ENCODE measurements at places on chromosomes 5 and 9.
A peak's percentile ranks its signal among the peaks of the same experiment; 100 is the strongest.

DNA sequence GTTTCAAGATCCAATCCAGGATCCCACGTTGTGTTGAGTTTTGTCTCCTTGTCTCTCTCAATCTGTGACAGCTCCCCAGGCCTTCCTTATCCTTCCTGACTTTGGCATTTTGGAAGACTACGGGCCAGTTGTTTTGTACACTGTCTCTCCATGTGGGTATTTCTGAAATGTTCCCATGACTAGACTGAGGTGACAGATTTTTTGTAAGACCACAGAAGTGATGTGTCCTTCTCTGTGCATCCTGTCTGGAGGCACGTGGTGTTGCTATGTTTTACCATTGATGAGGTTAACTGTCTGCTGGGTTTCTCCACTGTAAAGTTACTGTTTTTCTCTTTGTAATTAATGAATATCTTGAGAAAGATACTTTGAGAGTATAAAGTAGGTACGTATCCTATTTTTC, 15.7 kb upstream of the PDZD2 start:
- DNase-seq, result no peak

- DNase-seq, result no peak
Observed at GRCh38 chr5:170861917-170862766, at the start of gene RANBP17. RANBP17 (plus strand) TSS chr5:170862018.

- no peak for DNase-seq
Observed at GRCh38 chr5:139828207-139828895, 32.7 kb downstream of the PSD2 start.

DNA sequence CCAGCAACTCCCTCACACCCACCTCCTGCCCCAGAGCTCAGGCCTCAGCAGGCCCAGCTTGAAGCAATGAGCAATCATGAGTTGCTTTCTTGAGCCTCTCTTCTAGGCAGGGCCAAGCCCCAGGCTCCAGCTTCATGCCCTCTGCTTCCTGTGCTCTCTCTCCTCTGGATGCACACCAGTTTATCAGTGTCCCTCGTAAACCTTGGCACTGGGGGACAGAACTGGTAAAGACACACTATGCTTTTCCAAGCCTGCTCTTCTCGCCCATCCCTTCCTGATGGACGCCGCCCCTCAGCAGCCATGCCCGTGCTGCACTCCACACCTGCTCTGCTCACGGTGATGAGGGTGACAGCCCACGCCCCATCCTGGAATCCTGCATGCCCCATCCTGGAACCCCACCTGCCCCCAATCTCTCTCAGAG, 49.4 kb upstream of the ORM1 start:
- DNase-seq, result no peak

DNA sequence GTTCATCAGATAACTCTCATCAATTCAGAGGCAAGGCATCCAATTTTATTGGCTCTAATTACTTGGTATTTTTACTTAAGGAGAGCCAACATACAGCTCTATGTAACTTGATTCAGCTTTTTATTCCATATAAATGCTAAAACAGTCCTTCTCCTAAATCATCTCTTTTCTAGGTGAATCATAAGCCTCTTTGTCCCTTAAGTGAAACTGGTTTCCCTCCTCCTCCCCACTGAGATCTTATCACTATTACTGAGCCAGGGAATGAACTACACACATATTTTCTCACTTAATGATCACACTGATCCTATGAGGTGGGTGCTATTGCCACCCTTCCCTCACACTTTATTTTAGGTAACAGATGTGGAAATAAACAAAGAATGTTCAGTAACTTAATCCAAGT, 1143.8 kb downstream of the MAT2B start:
- no peak for DNase-seq

DNA sequence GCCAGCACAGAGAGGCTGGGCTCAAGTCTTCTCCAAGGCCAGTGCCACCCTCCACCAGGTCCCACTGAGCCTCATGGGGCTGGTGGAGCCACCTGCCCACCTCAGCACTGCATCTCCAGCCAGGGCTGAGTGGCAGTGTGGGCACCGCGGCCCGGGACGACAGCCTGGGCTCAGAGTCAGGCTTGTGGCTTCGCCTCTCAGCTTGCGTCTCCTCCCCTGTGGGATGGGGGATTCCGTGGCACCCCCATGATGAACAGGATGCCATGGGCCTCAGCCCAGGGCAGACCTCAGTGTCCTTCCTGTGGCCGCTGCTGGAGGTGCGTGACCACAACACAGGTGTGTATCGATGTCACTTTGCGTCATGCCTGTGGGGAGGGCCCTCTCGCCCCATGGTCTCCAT, 136.4 kb upstream of the PPP1R26 start:
- no peak for DNase-seq

DNA sequence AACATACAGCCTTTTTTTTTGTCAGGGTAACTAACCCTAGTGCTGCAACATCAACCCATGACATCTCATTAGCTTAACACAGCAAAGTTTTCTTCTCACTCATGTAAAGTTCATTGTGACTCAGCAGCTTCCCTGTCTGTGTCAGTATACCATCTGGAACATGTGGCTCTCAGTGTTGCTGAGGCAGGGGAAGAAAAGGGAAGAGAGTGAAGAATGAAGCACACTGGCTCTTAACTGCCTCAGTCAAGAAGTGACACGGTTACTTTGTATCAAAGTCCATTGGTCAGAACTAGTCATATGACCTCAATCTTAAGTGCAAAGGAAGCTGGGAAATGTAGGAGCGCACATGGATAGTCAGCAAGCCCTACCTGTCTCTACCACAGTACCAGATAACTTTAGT, 185.0 kb upstream of the ELL2 start:
- no peak for DNase-seq

GRCh38 chr9:92614763-92615461, 55.0 kb downstream of the IPPK start:
- DNase-seq, result no peak

- DNase-seq, result no peak
Observed at GRCh38 chr9:18063856-18064390, 410.0 kb upstream of the ADAMTSL1 start.

DNA sequence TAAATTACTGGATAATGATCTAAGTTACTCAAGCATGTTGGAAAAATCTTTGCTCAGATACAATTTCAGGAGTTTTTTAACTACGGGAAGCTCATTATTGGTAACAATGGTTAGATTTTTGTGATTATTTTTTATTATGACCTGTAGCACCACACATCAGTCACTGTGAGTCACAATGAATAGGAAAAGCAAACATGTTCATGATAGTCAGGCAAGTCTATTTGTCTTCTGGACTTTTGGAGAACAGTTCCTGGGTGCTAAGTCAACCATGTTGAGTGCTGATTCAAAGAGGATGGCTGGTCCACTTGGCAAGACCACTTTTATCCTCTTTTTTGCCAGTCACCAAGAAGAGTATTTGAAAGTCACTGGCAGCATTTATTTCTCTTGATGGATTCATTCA, 403.2 kb downstream of the KIF4B start:
- no peak for DNase-seq

- DNase-seq, result no peak
Observed at GRCh38 chr5:98989727-98990126, 60.9 kb upstream of the CHD1 start.

DNA sequence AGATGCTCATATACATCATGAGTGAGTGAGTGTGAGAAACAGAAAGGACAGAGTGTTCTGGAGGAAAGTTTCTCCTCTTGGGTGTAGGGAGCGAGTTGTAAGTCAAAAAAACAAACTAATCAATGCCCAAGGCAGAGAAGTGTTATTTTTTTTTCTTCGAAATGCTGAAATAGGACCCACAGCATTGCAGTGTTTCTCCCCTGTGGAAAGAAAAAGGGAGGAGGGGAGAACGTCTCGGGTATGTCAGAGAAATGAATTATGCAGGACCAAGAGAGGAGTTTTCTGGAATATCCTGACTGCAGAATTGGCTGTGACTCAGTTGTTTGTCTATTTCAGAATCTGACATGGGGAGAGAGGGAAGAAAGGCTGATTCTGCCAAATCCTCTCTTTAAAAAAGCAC, 337.9 kb upstream of the RFX3 start:
- DNase-seq, result no peak

DNA sequence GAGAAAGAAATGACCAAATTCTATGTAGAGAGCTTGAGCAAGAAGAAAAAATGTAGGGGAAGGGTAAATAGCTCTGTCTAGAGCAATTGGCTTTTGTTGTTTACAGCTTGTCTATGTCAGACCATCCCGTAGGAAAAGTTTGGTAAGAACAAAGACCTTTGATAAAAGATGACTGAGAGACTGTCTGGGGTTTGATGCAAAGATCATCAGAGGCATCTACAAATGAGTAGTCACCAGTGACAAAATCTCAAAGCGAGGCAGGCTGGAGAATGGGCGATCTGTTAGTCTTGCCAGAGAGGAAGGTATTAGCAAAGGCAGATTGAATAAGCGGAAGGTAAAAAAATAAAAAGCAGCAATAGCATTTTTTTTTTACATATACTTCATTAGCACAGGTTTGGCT, 125.0 kb upstream of the RASGRF2 start:
- DNase-seq, result no peak

- DNase-seq, result no peak
Observed at GRCh38 chr9:113640418-113640817, 176.9 kb downstream of the RGS3 start.

DNA sequence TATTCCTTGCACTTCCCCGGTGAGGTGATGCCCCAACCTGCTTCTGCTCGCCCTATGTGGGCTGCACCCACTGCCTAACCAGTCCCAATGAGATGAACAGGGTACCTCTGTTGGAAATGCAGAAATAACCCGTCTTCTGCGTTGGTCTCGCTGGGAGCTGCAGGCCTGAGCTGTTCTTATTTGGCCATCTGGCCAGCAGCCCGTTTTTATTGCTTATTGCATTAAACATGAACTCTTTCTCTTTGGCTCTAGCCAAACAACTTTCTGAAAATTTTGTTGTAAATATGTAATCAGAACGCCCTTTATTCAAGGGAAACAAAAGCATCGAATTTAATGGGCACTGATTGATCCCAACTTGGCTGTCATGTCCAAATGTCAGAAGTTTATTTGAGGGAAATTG, 124.7 kb upstream of the FTMT start:
- no peak for DNase-seq

DNA sequence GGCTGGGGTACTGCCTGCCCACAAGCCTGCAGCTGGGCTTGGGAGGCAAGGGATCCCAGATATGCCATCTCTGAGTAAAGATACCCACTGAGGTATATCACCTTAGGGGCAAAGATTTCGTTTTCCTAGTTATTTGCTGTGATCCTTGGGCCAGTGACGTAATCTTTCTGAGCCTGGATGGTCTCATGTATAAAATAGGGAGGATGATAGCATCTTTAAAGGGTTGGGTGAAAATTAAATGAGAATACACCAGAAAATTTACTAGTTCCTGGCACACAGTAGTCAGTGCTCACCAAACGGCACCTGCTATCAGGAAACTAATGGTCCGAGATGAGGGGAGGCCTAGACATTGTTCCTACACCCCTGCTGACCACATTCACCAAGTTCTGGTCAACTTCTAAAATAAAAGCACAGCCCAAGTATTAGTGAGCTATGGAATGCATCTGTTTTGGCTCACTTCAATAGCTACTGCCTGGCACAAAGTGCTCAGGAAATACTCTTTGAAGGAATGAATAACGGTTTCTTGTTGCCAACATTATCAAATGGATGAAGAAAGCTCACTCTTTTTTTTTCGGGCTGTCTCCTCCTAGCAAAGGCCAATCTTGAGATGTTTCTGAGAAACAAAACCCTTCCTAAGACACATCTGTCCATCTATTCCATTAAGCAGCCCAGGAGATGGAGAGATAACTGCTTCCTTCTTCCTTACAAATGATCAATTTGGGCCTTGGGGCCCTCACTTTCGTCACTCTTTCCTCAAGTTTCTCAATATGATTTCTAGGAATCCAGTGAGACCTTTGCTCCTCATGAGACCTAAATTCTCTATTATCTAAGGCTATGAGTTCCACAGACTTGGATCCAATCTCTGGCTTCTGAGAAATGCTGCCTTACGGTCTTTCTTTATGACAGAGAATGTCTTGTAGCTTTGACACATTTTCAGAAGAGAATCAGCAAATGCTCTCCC, 98.2 kb downstream of the DPYSL3 start:
- DNase-seq, result no peak

- no peak for DNase-seq
Observed at GRCh38 chr5:73764586-73764985, 138.6 kb downstream of the ARHGEF28 start.

GRCh38 chr5:157388111-157388710, 71.8 kb upstream of the NIPAL4 start:
- no peak for DNase-seq

GRCh38 chr5:132098151-132098594, 24.6 kb downstream of the CSF2 start:
- DNase-seq, result no peak

DNA sequence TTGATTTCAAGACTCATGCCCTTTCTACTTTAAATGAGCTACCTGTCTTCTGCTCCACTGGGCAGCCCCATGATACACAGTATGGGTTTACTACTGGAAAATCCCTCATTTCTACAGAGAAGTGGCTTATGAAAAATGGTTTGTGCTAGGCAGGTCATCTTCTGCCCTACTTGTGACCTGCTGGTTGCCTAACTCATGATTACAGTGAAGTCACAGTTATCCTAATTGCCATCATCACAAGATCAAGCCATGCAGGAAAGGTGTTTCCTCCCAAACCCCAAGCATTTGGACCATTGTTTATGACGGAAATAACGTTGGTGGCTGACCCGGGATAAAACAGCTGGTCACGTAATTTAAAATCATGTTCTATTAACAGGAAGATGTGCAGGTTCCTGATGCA, 330.6 kb downstream of the ACTL7B start:
- DNase-seq, result no peak

GRCh38 chr5:6471252-6471651, 22.6 kb downstream of the UBE2QL1 start:
- DNase-seq, result no peak

DNA sequence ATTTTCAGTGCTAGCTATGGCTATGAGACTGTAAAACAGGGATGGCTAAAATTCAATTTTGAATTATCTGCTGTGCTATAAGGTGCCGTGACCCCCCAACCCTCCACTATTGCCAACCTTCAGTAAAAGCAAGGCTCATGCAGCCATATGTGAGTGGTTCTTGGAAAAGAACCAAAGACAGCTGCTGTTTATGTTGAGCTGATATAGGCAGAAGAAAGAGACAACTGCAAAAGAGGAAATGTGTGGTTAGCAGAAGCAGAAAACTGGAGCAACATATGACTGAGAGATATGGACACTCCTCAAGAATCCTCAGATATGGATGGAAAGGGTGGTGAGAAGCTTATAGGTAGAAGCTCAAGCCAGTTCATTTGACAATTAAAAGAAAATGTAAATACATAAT, 200.3 kb downstream of the TLE1 start:
- no peak for DNase-seq

DNA sequence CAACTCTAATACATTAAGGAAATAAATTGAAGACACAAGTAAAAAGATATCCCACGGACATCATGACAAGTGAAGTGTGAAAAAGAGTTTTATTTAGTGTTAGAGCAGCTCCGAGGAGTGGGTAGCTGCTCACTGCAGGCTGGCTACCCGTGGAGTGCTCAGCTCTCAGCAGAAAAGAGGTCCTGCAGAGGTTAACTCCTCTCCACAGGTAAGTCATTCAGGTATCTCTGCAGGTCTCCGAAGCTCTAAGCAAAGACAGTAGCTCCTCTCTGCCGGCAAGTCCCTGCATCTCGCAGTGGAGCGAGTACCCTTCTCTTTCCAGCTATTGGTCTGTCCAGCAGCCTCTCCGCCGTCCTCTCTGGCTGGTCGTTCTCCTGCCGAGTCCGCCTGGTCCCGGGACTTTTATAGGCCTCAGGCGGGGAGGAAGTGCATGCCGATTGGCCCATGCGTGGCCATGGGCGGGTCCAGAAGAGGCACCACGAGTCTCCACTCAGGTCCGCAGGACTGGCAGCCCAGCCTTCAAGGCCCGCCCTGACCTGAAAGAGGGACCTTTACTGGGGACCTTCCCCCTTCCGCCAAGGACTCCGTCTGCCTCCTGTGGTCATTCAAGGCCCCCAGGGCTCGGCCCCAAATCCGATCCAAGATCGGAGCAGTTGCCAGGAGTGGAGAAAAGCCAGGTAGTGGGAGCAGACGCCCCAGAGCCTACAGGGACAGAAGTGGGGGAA, 29.9 kb downstream of the BTNL9 start:
- peak; percentile 30 for DNase-seq
